ENCODE measurements at places on chromosomes 5 and 9.

DNA sequence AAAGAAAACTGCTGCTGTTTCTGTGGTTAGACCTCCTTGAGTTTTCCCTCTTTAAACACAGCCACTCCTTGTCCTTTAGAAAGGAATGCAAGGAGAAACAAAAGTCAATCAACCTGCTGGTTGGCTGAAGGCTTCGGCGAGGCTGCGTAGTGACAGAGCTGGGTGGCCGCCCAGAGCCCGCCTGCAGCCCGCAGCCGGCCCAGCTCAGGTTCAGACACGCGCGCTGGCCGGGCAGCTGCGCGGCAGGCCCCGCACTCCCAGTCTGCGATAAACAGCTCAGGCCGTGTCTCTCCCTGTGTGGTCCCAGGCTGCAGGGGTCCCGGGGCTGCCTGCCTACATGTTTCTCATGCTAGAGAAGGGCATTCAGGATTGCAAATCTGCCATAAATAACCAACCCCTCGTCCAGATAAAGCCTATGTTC, 115.4 kb downstream of the HSD17B3 start:
- no peak for DNase-seq

- DNase-seq = no peak
Observed at GRCh38 chr9:122939601-122940000, 1.2 kb upstream of the RABGAP1 start.

GRCh38 chr9:127014216-127014909, 99.8 kb downstream of the RALGPS1 start:
- no peak for DNase-seq

GRCh38 chr9:100087218-100087617, 11.6 kb downstream of the ERP44 start:
- no peak for DNase-seq

GRCh38 chr5:7714697-7715096, 136.2 kb downstream of the CFAP90 start:
- DNase-seq = no peak

DNA sequence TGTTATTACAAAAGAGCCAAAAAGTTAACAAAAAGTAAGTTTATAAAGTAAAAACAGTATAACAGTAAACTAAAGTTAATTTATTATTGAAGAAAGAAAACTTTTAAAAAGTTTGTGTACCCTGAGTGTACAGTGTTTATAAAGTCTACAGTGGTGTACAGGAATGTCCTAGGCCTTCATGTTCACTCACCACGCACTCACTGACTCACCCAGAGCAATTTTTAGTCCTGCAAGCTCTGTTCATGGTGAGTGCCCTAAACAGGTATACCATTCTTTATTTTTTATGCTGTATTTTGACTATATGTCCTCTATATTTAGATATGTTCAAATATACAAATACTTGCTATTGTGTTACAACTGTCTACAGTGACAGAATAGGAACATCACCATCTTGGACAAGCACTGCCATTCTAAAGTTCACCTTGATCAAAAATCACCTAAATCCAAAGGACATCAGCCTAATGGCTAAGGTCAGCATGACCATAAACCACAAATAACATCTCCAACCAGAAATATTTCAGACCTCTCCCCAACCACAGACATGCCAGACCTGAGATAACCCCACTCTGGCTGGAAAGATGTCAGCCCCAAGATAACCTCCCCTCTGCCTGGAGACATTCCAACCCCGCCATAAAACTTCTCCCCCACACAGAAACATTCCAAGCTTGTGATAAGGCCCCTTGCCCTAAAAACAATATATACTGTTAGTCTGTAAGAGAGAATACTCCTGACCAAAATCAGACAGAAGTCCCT, 56.1 kb downstream of the AGXT2 start:
- no peak for DNase-seq

DNA sequence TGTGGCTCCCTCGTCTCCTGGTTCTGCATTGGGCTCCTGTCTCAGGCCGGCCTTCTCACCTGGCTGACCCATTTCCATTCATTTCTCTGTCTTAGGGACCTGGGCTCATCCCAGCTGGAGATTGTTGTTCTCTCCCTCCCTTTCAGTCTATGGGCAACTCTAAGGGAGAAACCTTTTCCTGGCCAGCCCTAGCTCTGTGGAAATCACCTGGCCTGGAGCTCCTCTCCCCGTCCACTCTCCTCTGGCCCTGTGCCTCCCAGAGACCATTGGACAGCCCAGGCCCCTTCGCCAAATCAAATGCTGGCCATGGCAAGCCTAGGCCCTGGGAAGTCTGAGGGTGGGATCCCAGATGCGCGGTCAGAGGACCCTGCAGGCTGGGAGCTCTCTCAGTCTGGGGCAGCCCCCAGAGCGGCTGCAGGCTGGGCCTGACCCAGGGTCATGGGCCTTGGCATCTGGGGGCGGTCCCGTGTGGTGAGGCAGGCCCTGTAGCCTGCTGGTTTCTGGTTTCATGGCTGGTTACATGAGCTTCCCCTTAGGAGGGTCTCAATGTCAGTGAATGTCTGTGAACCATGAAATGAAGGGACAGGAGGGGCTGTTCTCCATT, 253.5 kb downstream of the AOPEP start:
- no peak for DNase-seq

Data from stimulated activated CD8-positive, alpha-beta memory T cell treated with anti-CD3 and anti-CD28 coated beads, Interleukin-15, amount 100 ng/mL, for 1 hour (primary cell).